ENCODE measurements at places on chromosomes 7 and 10.

GRCh38 chr7:34130558-34131295 lies 225.4 kb downstream of the BMPER start:
- DNase-seq = no peak

- no peak for DNase-seq
These were observed 433 bp upstream of the STARD3NL start for GRCh38 chr7:38177621-38178003.

DNA sequence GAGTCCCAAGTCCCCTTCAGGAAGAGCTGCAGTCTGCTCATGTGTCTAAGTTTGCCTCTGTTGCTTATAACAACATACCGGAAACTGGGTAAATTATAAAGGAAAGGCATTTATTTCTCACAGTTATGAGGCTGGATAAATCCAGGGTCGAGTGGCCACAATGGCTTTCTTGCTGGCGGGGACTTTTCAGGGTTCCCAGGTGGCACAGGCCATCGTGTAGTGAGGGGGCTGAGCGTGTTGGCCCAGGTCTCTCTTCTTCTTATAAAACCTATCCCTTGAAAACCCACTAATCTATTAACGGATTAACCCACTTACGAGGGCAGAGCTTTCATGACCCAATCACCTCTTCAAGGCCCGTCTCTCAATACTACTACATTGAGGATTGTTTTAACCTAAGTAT lies 8.7 kb downstream of the VIPR2 start:
- no peak for DNase-seq

GRCh38 chr10:34722404-34722803 lies 92.7 kb downstream of the PARD3 start:
- no peak for DNase-seq

GRCh38 chr7:81990395-81990794 lies 220.5 kb upstream of the HGF start:
- no peak for DNase-seq

DNA sequence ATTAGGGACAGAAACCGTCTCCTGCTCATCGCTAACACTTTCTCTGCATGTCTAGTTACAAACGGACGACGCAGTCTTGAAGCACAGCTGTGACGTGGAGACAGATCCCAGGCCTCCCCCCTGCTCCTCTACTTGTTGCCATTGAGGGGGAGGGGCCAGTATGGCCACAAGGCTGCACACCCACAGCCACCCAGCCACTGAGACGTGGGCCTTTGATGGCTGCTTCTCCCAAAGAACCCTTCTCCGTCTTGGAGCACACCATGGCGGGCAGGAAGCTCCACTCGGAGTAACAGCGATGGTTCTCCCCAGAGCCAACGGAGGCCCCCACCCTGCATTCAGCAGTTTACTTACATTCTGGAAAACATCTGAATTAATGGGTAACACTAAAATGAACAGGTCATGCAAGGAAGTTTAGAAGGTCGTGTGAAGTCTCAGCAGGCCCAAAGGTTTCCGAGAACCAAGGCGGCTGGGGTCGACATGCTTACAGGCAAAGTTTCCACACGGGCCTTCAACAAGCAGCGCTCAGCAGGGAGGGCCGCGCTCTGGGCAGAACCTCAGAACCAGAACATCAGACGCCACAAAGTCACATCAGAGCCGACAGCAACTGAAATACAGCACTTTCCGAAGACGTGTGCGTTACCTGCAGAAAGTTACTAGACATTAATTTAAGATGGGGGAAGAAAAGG lies 169.6 kb downstream of the DIP2C start:
- no peak for DNase-seq

DNA sequence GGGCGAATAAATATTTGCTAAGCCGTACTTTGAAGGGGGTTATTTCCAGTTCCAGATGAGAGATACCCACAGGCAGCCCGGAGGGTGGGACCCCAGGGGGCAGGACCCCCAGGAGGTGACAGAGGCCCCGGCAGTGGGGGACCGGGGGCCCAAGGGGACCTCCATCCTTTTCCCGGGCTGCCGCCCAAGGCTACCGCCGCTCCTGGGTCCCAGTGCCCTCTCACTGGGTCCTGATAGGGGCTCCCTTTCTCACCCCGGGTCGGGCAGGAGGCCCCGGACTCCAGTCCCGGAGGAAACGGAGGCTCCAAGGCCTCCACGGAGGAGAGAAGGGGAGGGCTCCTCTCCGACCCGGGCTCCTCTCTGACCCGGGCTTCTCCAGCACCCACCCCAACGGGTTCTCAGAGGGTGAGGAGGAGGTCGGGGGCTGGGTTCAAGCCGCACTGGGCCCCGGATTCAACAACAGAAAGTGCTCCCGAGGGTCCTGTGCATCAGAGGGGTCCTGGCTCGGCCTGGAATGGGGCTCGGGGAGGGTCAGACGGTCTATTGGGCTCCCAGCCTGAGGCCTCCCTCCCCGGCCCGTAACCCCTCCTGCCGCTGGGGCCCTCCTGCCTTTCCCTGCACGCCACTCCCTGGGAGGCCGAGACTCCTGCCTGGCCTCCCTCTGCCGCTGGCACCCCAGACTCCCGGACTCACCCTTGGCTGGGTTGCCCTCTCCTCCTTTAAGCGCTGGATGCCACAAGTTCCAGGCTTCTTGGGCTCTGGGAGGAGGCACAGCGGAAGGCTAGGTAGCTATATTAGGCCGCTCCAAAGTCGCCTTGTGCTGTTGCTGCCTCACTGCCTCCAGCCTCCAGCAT lies 62.5 kb downstream of the ZNF37A start:
- DNase-seq = no peak

- DNase-seq = no peak
These were observed 5.4 kb downstream of the AGBL3 start for GRCh38 chr7:134991469-134992339.

- peak; percentile 71 for DNase-seq
These were observed 10.7 kb downstream of the TSPAN14 start for GRCh38 chr10:80464557-80465450.

DNA sequence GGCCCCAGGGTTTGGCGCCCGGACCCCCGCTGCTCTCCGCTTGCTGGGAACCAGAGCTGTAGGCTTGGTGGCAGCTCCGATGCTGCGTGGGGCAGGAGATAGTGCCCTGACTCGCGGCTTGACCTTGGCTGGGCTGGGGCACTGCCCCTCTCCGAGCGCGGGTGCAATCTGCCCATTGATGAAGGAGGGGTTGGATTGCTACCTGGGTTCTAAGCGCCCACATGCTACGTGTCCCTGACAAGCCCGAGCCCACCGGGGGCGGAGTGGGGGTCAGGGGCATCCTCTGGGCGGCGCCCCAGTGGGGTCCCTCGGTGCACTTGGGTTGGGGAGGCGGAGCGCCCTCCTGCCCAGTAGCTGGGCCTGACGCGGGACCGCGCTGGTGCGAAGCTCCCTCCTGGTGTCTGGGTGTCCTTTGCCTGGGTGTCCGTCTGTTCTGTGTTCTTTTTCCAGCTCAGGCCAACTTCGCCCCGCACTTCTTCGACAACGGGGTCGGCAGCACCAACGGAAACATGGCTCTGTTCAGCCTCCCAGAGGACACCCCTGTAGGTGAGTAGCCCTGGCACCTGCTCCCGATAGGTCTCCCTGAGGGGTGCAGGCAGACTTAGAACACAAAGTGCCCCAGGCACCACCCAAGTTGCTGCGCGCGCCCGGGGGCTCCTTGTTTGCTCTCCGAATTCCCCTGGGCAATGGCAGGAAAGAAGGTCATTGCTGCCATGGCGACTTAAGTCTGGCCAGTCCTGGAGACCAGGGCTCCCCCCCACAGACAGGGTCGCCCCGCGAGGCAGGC lies 900 bp downstream of the CDHR1 start:
- no peak for DNase-seq

DNA sequence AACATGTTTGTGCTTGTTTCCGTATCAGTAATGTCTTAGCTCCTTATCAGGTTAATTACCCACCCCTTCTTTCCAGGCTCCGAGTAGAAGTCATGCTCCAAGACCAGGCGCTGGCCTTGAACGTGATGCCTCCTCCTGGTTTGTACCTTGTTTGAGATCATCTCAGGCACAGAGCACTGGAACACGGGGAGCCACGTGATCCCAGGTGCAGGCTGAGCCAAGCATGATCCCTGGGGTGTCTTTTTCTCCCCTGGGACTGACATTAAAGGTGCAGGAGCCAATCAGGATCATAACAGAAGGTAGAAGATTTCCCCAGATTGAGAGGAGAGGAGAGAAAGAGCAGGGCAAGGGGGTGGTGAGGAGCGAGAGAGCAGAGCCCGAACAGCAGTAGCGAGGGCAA lies 626.1 kb upstream of the GALNT17 start:
- DNase-seq = no peak

DNA sequence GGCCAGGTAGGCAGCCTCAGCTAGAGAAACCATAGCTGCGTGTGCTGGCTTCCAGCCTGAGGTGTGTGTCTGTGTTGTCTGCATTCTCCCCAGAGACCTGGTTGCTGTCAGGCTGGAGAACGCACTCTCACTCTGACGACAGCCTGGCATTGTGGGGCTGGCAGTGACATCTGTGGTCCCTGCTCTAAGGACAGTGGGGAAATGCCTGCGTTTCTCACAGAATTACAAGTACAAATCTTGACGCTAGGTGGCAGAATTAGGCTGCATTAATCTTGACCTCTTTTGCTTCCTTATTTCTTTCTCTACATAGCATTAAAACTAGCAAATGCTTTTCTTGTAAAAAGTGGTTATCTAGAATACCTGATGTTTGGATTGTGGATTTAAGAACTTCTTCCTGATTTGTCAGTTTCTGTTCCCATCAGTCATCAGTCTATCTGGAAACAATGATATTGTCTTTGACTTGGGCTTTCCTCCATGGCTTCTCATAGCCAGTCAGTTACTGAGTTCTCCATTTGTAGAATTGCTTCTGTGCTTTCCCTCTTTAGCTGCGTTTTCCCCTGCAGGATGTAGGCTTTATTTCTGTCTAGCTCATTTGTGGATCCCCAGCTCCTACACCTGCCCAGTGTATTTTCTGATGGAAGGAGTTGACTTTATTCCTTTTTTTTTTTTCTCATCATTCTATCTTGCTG lies 86.0 kb downstream of the FANK1 start:
- DNase-seq = no peak

- no peak for DNase-seq
These were observed 173.1 kb downstream of the JCAD start for GRCh38 chr10:29886299-29886698.

GRCh38 chr10:73828161-73828560 lies 16.8 kb upstream of the NDST2 start:
- no peak for DNase-seq

DNA sequence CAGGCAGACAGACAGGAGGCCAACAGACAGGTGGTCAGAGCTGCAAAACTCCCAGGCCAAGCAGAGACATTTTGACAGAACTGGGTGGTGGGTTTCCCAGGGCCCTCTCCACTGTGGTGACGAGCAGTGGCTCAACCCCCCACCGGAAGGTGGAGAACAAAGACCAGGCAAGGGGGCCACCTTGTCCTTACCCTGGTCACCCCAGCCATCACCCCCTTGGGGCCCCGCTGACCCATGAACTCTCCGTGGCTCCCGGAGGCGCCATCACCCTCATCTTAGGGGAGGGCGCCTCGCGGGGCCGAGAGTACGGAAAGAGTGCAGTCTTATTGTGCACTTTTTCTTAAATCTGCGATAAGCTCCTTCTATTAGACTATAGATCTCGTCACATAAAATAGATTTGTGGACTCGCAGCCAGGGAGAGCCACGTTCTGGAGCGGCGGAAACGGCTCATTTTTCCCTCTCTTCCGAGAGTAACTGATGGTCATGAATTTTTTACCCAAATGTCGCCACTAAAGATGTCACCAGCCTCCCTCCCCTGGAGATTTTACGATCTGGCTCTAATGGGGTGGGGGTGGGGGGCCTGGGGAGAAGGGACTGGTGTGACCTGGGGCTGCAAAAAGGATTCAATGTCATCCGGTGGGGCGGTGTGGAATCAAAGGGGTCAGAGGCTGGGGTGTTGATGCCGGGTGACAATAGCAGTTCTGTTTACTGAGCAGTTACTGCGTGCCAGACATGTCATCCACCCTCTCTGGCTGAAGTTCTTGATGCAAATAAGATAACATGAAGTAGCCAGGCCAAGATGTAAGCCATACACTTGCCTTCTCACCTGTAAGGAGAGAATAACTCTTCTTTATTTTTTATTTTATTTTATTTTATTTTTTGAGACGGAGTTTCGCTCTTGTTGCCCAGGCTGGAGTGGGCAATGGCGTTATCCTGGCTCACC lies 71.1 kb upstream of the MYL10 start:
- no peak for DNase-seq

DNA sequence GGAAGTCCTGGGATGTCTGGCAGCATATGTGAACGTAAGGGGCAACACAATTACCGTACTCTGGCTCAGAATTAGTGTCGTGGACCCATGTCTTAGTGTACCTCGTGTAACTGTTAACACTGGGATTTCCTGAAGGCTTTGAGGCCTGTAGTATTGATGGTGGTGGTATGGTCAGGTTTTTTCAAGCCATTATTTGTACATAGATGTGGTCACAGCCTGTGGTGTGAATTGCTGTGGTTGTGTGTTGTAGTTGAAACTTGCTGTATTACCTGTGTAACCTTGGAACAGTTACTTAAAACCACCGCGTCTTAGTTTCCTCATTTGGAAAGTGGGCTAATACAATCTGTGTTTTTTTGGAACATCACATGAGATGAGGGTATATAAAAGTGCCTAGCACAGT lies 5.3 kb downstream of the EXOC4 start:
- no peak for DNase-seq

- DNase-seq = no peak
These were observed 190.7 kb upstream of the SH2B2 start for GRCh38 chr7:102096012-102096332.

- DNase-seq = no peak
These were observed 240.8 kb downstream of the PTEN start for GRCh38 chr10:88104223-88104622.

- no peak for DNase-seq
These were observed 5.9 kb upstream of the LRMDA start for GRCh38 chr10:75425291-75426079.

- DNase-seq = peak; percentile 55
These were observed 670 bp upstream of the AGK start for GRCh38 chr7:141550386-141551093.

GRCh38 chr7:80453699-80454340 lies 58.0 kb downstream of the GNAT3 start:
- no peak for DNase-seq

- DNase-seq = no peak
These were observed 80.8 kb upstream of the FAM20C start for GRCh38 chr7:111591-111990.

DNA sequence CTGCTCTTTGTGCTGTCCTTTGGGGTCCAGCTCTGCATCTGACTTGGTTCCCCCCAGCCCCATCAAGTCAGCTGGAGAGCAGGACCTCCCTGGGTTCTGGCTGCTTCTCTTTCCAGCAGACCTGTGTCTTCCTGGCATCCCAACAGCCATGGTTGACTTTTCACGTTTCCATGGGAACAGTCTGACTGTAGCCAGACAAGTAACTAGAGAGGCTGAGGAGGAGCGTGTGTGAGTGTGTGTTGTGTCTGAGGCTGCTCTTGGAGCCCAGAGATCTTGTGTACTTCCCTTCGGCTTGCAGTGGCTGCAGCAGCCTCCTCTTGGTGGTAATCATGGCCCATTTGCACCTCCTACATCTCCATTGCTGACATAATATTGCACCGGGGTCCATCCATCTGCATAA lies 332.0 kb downstream of the RPS24 start:
- DNase-seq = no peak

DNA sequence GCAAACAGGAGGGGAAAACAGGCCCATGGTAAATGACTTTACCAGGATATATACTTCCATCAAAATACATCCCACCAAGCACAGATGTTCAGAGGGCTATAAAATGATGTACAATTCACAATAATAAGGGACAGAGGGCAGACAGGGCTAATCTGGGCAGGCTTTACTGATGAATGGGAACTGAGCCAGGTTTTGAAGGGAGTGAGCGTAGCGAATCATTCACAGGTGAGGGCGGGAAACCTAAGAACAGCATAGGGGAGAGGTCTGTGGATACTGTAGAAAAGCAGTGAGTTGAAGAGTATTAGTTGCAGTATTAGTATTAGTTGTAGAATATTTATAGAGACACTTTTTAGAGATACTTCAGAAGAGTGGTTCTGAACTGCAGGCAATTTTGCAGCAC lies 180.8 kb downstream of the JAZF1 start:
- no peak for DNase-seq
